ENCODE measurements at places on chromosomes 12 and 14. TPM values are rescaled to one million over a fixed set of nuclear protein-coding genes. Genes with fewer than 3 reads are reported as not detected.

POTEM gene
- total RNA-seq, result not detected

KRT5 gene
- 3,552 TPM for total RNA-seq

SLC25A21 gene
- 1.1 TPM for total RNA-seq

DNA sequence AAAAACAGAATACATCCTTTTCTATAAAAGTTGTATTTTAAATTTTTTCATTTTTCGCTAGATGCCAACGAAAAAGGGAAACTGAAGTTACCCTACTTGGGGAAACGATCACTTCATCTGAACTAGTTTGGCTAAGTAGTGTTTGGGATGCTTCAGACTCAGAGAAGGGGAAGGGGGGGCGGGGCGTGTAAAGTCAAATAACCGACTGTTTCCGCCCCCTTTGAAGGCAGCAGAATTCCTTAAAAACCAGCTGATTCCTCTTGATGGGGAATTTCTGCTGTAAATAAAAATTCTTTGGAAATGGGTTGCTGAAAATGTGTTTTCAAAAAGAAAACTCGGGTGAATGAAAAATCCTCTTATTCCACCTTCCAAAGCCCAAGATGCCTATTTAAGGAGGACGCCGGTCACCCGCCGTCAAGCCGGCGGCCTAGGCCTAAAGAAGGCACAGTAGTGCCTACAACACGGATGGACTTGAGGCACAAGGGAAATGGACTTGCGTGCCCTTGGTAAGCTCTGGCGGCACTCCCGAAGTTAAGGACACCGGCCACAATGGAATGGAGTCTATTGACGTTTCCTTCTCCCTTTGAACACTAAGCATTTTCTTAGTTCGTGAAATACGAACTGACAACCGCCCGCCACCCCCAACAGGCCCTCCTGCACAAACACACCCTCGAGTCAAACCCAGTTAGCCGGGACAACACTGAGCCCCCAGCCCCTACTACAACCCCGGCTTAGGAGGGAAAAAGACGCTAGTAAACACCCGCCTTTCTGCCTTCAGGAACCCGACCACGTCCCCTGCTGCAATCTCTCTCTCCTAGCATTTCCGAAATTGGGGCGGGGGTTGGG, 1.9 kb downstream of the ATXN2 start:
- peak; percentile 73 for DNase-seq

GRCh38 chr14:29895591-29896083, 32.0 kb downstream of the PRKD1 start:
- no peak for DNase-seq

SDR9C7 gene
- not detected for total RNA-seq

DNA sequence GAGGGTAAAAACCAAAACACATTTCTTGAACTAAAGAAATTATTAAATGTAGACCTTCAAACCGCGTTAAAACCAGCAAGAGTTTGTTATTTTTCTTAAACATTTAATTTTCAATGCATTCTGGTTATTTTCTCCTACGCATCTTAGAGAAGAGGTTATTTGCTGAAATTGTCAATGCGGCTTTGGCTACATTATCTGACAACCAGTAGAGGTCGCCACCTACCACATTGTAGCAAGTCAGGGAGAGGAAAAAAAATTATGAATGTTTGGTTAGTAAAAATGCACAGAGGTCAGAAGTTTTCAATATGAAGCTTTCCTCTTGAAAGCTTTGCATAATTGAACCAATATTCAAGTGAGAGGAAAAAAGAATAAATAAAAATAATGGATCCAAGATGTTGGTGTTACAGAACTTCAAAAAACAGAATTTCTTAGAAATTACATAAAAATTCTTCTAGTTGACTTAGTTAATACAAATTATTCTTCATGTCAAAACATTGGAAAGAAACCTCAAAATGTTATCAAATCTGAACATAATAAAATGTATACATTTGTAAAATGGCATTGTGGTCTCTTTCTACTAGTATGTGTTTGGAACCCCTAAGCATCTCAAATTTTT, 159.4 kb upstream of the TMTC2 start:
- DNase-seq, result peak; percentile 79

DNA sequence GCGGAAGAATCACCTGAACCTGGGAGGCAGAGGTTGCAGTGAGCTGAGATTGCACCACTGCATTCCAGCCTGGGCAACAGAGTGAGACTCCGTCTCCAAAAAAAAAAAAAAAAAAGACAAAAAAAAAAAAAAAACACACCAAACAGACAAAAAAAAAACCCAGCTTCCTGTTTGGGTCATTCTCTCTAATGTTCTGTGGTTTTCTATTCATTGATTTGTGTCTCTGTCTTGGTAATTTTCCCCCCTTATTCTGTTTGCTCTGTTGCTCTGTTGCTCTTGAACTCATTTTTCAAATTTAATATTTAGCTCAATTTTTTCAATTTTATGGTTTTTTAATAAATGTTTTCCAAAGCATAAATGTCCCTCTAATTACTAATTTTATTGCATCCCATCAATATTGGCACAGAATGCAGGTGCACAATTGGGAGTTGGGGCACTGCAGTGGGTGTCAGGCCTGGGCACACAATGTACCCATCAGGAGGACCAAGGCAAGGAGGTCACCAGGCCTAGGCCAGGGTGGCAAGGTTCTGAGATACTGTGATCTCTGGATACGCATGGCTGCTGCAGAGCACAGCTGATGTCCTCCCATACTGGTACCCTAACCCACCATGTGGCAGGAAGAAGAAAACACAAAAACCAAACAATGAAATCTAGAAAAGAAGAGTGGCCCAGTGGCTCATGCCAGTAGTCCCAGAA, 8.0 kb upstream of the GNPTAB start:
- no peak for DNase-seq

DNA sequence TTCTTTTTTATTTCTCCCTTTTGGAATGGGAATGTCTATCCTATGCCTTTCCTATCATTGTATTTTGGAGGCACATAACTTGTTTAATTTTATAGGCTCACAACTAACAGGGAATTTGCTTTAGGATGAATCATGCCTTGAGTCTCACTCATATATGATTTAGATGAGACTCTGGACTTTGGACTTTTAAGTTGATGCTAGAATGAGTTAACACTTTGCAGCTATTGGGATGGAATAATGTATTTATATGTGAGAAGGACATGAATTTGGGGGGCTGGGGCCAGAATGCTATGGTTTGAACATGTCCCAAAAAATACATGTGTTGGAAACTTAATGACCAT, 365.3 kb downstream of the ZFP36L1 start:
- DNase-seq, result no peak

UTP20 gene
- total RNA-seq, result 10.0 TPM

MED6 gene
- 60.8 TPM for total RNA-seq

DNA sequence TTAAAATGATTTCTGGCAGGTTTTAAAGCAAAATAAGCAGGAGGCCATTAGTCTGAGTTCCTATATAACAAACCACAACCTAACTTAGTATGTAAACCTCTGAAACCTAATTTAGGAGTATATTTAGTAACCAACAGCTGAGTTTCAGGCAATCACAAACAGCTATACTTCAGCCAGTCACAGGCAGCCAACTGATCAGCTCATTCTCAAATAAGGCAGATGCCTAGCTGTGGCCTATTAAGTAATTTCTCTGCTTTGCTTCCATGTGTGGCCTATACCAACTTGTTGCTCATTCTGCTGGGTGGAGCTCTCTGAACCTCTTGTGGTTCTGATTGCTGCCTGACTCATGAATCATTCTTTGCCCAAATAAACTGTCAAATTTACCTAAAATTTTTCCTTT, 408.9 kb upstream of the FBXO33 start:
- peak; percentile 39 for DNase-seq

- DNase-seq, result no peak
These were observed 751 bp downstream of the P3H3 start for GRCh38 chr12:6828781-6829535.

GRCh38 chr12:120368789-120369602, at the start of gene MSI1:
Gene MSI1 (minus strand): TSS chr12:120369164. CDS start chr12:120369091, 73 bp downstream.
- DNase-seq, result no peak

- DNase-seq, result no peak
These were observed 74.4 kb upstream of the LRFN5 start for GRCh38 chr14:41532255-41532654.

DNA sequence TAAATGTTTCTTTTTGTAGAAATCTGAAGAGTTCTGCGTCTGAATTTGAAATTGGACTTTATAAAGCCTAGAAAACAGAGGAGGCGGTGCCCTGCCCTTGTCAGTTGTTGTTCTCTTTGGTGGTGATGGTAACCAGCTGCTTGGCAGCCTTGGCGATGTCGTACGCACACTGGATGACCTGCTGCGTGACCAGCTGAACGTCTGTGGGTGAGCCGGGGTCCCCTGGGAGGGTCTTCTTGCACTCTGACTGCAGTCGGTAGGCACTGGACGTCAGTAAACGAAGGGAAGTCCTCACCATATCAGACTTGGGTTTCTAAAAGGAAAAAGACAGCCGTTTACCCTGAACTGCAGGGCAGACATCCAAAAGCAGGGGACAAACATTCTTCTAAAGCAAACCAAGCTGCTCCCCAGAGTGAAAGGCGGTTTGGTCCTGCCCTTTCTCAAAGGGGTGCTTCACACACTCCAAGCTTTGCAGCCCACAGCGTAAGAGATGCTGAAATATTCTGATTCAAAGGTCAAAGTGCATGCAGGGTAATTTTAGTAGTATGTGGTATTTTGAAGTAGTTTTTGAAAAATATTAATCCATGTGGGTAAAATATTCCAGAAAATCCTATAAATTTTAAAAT, 32.9 kb downstream of the TCHP start:
- no peak for DNase-seq

CACNA1C gene
- not detected for total RNA-seq

DNA sequence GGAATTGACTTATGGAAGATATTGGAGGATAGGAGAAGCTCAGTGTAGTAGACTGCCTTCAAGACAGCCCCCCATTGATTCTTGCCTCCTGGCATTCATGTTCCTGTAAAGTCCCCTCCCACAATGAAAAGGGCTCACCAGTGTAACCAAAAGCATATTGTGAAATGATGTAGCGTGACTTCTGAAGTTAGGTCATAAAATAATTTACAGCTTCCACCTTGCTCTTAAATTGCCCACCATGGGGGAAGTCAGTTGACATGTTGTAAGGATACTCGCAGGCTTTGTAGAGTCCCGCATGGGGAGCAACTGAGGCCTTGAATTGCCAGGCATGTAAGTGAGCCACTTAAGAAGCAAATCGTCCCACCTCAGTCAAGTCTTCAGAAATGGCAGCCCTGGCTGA, 25.1 kb downstream of the GTSF1 start:
- DNase-seq, result no peak

GRCh38 chr12:22307811-22308210, 26.7 kb downstream of the ST8SIA1 start:
- no peak for DNase-seq

DNA sequence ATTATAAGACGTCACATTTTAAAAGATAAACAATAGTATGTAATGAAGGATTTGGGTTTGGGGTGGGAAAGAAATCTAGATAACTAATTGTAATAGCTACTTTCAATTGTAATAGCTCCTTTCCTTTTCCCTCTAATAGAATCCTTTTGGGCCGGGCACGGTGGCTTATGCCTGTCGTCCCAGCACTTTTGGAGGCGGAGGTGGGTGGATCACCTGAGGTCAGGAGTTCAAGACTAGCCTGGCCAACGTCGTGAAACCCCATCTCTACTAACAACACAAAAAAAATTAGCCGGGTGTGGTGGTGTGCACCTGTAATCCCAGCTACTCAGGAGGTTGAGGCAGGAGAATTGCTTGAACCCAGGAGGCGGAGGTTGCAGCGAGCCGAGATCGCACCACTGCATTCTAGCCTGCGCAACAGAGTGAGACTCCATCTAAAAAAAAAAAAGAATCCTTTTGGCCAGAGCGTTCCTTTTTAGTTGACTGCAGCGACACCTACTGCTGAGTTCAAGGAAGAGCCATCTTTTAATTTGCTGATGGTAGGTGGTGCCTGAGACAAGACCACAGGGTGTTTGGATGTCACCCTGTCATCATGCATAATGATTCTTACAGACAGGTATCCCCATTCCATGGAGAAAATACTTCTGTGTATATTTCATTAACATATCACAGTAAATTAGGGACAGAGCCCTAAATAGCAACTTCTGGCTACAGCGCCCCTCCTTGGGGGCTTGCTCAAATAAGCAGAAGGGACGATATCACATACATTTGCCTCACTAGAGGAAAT, 79.5 kb downstream of the ARMH4 start:
- DNase-seq, result peak; percentile 79

DNA sequence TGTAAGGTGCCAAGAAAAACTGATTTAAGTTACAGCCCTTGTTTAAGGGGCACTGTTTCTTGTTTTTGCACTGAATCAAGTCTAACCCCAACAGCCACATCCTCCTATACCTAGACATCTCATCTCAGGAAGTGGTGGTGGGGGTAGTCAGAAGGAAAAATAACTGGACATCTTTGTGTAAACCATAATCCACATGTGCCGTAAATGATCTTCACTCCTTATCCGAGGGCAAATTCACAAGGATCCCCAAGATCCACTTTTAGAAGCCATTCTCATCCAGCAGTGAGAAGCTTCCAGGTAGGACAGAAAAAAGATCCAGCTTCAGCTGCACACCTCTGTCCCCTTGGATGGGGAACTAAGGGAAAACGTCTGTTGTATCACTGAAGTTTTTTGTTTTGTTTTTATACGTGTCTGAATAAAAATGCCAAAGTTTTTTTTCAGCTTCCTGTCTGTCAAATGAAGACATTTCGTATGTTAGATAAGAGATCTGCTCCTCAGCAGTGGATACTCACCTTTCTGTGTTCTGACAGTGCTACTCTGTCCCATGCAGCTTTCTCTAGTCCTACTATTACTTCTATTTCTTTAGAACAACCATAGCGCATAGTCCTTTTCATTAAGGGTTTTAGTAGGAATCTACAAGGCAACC, 1.2 kb upstream of the PA2G4 start:
- no peak for DNase-seq

GAS2L3 gene
- total RNA-seq, result 32.6 TPM

DNA sequence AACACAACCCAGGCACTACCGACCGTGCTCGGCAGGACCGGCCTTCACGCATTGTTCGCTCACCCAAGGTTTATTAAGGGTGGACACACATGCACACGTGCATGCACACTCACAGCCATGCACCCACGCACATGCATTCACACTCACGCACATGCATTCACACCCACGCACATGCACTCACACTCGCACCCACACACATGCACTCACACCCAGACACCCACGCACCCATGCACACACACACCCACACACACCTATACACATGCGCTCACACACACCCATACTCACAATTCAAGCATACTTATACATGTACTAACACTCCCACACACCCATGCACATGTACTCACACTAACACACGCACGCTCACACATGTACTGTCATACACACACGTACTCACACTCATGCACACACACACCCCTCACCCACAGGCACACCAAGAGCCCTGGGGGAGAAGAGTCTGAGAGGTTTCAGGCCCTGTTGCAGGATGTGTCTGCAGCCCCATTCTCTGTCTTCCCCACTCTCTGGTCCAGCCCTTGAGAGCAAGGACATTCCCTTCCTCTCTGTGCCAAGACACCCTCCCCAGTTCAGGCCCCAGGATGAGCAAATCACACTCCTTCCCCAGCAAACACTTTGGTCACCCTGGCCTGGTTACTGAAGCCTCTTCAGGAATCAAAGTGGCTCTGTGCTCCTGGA, 49.4 kb upstream of the BCL11B start:
- no peak for DNase-seq

GRCh38 chr12:2083561-2083960, 30.8 kb downstream of the CACNA1C start:
- DNase-seq, result no peak

- DNase-seq, result no peak
These were observed 168.4 kb downstream of the RPS29 start for GRCh38 chr14:49417790-49418189.

GRCh38 chr12:62250671-62251608, 9.3 kb upstream of the USP15 start:
- peak; percentile 31 for DNase-seq

All from MCF 10A (cell line).